ENCODE measurements at places on chromosomes 12 and 14.

GRCh38 chr12:30000401-30000800 lies 216.7 kb upstream of the TMTC1 start:
- DNase-seq, result no peak

DNA sequence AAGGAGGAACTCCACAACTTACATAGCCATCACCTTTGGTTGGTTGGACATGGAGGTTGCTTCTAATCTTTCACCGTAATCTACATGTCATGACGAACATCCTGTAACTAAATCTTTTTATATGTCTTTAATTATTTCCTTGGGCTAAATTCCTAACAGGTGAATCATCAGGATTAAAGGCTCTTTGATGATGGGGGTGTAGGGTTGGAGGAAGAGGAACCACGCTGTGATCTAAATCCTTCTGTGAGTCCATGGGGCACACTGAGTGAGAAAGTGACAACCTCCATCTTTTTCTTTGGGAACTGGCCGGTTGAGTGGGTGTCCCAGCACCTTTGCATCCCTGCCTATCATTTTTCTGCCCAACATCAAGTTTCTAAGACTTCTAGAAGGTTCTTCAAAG lies 31.1 kb upstream of the MAP1LC3B2 start:
- DNase-seq, result no peak

GRCh38 chr12:107762874-107763273 lies 1.9 kb upstream of the PRDM4 start:
- DNase-seq, result no peak

- DNase-seq, result no peak
Measured at GRCh38 chr12:15201056-15201455, 20.2 kb downstream of the RERG start.

DNA sequence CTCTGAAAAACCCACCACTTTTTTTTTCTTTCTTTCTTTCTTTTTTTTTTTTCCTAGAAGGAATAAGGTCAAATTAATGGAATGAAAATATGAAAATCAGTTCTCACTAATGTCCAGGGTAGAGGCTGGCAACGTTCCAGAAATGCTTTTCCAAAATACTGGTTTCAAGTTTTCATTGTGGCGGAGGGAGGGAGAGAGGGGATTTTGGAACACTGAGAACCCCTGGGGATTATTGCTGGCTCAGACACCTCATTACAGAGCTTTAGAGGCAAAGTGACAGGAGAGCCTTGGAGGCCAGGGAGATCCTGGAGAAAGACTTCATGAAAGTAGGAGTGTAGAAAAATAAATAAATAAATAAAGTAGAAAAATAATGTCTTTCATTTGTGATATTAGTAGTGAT lies 45.4 kb downstream of the ALX1 start:
- no peak for DNase-seq

- no peak for DNase-seq
Measured at GRCh38 chr12:130780880-130781575, 58.0 kb downstream of the STX2 start.

- no peak for DNase-seq
Measured at GRCh38 chr12:104748790-104749189, 209.3 kb downstream of the SLC41A2 start.

- no peak for DNase-seq
Measured at GRCh38 chr12:94203796-94204195, 55.4 kb downstream of the PLXNC1 start.

- DNase-seq, result no peak
Measured at GRCh38 chr14:37678916-37679315, 83.5 kb downstream of the TTC6 start.

DNA sequence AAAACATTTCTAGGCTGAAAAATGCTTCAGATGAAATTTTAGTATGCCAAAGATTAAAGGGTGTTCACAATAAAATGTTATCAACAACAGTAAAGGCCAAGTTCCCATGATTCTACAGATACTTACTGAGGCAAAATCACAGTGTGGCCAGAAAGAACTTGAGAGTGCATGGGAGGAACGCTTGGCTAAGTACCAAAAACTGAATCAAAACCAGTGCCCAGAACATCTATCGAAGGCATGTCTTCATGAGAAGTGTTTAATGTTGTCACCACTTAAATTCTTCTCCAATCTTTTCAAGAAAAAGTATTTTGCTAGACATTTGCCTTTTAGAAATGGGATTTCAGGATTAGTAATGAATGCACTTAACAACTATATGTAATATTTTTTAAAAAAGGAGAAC lies 41.5 kb downstream of the KIF21A start:
- no peak for DNase-seq

DNA sequence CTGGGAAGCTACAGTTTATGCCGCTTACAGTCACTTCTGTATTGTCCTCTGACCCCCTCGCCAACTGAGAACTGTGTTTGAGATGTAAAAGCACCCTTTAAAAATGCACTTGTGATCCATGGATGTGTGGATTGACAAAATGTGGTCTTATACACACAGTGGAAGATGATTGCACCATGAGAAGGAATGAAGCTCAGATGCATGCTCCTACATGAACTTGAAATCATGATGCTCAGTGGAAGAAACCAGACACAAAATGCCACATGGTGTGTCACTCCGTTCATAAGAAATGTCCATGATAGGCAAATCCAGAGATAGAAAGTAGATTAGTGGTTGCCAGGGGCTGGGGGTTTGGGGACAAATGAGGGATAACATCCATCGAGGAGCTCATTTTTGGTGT lies 58.0 kb downstream of the PITPNM2 start:
- no peak for DNase-seq

DNA sequence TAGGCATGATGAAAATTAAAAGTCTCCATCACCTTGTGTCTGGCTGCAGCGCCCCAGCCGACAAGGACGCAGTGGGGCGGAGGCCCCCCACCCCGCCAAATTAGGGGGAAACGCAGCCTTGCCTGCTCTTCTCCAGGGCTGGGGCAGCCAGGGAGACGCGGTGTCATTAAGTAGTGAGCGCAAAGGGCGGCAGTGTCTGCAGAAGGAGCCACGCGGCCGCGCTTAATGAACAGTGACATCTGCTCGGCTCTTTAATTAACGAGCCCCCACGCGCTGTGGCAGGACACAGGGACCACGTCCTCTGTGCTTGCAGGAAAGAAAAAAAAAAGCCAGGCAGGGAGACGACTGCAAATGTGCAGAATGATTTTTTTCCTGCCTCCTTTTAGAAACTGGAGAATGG lies 93.4 kb upstream of the NCOR2 start:
- DNase-seq, result no peak

- DNase-seq, result no peak
Measured at GRCh38 chr12:120688527-120689071, 1.6 kb downstream of the MLEC start.

DNA sequence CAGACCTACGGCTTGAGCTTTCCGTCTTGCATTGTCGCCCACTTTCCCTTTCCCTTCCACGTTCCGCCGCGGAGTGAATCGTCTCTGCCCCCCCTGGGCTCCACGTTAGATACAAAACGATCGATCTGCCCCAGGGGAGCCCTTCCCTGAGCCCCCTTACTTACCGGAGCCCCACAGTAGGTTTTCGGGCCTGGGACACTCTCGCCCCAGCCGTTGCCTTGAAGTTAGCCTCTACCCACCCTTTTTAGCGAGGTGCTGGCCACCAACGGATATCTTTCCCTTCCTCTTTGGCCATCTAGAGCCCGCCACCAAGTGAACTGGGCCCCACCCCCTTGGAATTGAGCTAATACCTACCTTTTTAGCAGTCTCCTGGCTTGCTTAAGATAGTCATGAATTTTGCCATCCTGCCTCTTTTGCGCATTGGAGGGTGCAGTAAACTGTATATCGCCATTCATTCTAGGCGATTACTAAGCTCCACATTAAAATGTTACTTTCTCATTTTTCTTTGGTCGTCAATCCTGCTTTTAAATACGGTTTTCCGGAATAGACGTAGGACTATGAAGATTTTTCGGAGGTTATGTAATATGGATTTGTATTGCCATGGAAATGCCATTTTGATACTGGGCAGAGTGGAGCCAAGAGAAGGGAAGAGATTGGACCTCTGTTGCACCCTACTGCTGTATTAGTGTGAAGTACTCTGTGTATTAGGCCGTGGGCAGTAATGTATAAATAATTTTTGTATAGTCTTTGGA lies 764 bp downstream of the RBM25 start:
- DNase-seq, result no peak

DNA sequence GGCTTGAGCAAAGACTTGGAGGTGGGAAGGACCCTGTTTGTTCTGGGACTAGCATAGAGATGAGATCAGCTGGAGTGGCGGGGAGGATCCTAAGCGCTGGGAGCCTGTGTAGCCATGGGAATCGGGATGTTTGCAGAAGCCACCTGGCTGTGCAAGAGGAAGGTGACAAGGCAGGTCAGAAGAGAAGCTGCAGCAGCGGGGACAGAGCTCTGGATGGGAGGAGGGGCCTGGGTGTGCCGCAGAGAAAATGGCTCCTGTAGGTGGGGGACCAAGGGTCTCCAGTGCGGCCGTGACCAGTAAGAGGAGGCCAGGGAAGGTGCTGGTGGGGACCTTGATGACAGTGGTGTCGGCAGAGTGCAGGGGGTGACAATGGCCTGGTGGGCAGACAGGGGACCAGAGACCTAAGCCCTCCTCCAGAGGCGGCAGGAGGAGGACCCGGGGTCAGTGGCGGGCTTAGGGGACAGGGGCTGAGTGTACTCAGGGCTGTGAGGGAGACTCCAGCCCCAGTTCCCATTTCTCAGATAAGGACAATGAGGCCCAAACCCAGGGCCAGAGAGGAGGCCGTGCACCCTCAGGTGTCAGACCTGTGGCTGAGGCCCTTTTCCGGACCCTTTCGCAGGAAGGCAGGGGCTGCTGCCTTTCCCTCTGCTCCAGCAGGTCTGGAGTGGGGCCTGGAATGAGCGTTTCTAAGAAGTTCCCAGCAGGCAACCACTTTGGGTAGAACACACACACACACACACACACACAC lies 206.6 kb upstream of the RTL1 start:
- no peak for DNase-seq

GRCh38 chr14:105487449-105487985 lies 831 bp downstream of the CRIP1 start:
- DNase-seq, result peak; percentile 77

DNA sequence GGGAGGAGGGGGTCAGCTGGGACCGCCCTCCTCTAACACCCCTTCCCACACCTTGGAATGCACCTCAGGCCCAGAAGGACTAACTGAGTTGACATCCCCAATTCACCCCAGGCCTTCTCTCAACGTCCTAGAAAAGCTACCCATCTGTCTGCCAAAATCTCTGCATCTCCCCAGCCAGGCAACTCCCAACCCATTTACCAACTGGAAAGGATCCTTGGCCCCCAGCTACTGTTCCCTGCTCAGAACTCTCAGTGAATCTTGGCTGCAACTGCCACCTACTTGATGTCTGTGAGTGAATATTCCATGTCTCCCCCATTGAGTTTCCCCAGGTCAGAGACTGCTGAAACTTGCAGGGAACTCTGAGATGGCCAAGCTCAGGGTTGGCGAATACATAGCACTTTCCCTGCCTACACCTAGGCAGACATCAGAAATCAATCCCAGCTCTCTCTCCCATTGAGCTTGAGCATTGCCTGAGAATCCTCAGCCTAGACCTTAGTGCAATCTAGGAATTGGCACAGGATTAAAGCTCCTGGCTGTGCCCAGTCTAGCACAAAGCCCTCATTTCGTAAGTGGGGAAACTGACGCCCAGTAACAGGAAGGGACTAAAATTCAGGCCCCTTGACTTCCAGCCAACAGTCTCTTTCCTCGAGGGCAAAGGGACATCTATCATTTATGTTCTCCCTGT lies 71.9 kb upstream of the NCOR2 start:
- DNase-seq, result no peak

DNA sequence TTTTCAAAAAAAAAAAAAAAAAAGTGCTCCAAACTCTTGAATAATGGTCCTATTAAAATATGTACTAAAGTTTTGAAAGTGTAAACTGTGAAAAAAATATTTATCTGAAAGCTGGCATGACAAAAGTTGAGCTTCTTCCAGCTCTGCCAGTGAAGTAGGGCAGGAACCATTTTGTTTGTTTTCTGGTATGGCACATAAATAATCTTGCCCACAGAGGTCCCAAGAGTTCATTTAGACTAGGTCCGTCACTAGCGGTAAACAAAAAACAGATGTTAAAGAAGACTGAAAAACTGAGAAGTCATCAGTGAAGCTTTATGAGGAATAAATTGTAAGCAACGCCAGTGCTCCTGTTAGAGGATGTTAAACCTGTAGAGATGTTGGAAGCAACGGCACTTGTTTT lies 7.0 kb downstream of the ERP27 start:
- DNase-seq, result no peak

DNA sequence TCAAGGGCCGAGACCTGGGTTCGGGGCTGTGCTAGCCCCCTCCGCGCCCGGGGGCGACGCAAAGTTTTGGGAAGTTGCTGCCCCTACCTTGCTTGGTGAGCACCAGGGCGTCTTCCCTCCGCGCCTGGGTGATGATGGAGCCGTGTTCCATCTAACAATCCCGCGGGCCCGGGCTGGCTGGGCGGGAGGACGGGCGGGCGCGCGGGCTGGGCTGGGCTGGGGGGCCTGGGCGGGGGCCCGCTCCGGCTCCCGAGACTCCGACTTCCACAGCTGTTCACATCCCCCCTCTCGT lies 298 bp downstream of the CTDSP2 start:
- peak; percentile 22 for DNase-seq

- no peak for DNase-seq
Measured at GRCh38 chr14:70731447-70732239, 77.7 kb downstream of the MAP3K9 start.

DNA sequence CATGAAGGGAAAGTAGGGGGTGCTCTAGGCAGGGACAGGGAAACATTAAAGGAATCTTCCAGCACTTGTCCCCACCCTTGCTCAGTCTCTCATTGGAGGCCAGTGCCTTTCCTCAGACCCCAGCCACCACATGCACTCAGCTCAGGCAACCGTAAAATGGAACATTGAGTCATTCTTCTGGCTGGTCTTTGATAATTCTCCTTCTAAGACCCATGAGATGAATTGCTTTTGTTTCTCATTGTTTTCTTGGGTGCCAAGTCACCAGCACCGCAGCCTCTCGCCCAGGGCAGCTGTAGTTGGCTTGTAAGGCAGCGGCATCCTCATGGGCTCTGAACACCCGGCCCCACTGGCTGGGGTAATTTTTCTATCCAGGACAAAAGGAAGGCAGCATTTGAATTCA lies 108.2 kb downstream of the PHETA1 start:
- DNase-seq, result no peak

- no peak for DNase-seq
Measured at GRCh38 chr12:75816897-75817296, 214.7 kb downstream of the PHLDA1 start.

DNA sequence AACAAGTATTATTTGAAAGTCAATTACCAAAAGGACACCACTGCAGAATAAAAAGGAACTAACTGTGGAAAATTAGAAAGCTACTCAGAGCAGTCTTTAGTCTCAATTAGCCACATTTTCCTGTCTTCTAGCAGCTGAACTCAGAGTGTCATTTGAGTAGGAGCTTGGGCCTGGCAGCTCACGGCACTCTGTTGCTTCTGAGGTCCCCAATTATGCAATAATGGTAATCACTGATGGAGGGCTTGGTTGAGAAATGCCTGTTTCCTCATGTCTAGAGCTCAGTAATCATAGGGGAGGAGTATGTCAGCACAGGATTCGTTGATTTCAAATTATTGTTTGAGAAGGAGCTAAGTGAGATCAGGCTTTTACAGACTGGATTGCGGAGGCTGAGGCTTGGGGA lies 108.6 kb downstream of the VRK1 start:
- DNase-seq, result no peak

GRCh38 chr12:116727891-116728290 lies 10.0 kb downstream of the SPRING1 start:
- DNase-seq, result no peak

GRCh38 chr12:25469368-25469767 lies 83.7 kb downstream of the LMNTD1 start:
- no peak for DNase-seq
